ENCODE measurements at places on chromosomes 12 and 14.

GRCh38 chr14:79043194-79043889, 873.2 kb downstream of the NRXN3 start:
- no peak for DNase-seq

DNA sequence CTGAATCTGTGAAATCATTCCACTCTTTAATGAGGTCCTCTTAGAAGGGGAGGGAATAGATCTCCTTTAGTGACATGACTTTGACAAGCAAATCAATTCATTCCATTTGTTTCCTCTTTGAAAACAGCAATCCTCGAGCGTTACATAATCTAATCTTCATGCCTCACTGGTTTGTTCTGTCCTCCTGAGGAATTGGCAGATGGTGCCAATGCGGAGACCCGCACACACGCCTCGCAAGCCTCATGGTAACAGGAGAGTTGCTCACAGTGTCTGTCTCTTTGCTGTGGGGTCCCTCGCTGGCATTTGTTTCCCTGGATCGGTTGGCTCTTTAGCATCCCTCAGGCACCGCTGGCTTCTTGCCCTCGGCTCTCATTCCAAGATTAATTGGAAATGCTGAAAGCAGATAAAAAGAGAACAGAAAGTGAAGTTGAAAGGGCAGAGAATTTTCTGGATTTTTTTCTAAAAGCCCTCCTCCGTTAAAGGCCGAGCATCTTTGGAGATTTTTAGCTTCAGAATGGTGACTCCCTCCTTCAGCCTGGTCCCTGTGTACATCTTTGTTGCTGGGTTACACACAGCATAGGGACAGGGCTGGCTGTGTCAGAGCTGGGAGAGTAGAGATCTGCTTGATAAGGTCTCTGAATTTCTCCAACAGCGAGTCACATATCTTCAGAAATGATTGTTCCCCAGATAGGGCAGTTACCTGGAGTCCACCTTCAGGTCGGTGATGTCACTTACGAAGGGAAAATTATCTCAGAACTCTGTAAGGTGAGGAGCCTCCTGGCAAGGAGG, 10.1 kb upstream of the CABP1 start:
- DNase-seq, result no peak

DNA sequence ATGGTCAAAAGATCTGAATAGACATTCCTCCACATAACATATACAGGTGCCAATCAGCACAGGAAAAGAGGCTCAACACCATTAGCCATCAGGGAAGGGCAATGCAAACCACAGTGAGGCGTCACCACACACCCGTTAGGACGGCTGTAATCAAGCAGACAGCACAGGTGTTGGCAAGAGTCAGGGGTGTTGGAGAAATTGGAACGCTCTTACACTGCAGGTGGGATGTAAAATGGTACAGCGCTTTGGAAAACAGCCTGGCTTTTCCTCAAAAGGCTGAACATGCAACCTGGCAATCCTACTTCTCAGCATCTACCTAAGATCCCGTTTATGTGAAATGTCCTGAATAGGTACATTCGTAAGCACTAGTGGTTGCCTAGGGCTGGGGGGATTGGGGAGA, 21.5 kb upstream of the MMP17 start:
- DNase-seq, result no peak

GRCh38 chr12:98217257-98217656, 298.1 kb upstream of the TMPO start:
- no peak for DNase-seq

DNA sequence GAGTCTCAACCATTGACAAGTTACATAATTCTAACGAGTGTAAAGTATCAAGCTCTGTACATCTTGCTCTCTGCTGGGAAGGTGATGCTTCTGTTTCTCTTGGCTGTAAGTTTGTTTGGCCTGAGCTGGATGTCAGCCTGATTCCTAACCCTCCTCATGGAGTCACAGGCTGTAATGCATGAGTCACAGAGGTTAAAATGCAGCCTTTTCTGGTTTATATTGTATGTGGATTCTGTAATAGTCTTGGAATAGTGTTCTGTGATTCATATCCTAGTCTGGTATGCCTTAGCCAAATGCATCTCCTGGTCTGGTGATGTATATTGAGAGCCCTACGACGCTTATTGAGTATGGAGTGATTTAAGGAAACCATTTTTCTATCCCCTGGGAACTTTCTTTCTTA, 104.5 kb upstream of the FRMD6 start:
- peak; percentile 100 for DNase-seq

DNA sequence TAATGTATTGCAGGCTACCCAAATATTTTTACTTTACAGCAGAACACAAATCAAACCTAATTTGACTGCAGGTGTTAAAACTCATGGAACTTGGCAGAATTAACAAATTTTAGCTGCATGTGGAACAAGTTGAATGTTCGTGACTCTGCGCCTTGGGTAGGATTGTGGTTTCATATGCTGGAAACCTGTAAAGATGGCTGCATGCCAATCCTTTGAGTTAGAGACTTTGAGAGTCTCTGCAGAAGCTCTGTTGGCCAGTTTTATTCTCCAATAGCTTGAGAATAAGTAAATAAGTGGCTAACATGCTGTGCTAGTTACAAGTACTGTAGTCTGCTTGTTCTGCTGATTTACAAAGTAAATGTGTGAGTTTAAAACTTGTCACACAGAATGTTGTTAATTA, 77.8 kb downstream of the PDE6H start:
- DNase-seq, result peak; percentile 16

- peak; percentile 5 for DNase-seq
Measured at GRCh38 chr12:108907839-108908351, 28.0 kb downstream of the DAO start.

DNA sequence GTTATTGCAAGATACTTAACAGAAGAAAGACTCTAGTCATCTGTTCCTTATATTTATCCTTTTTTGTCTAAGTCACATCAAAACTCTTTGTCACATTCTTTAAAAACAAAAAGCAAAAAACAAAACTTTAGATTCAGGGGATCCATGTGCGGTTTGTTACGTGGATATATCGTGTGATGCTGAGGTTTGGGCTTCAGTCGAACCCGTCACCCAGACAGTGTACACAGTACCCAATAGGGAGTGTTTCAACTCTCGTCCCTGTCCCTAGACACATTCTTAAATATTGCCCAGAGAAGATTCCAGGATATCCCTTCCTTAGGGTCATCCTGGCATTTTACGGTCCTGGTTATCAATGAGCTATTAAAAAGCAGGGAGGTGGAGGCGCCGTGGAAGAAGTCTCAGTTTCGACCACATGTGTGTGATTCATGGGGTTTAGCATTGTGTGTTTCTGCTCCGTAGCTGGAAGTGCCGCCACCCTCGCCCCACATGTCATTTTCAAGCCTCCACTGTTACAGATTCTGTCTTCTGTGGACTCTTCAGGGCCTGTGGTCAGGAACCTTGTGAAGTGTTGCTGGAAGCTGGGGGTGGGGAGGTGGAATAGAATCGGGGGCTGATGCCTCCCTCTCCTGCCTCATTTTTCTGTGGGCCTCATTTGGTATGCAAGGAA, 19.9 kb downstream of the CCND2 start:
- DNase-seq, result no peak

DNA sequence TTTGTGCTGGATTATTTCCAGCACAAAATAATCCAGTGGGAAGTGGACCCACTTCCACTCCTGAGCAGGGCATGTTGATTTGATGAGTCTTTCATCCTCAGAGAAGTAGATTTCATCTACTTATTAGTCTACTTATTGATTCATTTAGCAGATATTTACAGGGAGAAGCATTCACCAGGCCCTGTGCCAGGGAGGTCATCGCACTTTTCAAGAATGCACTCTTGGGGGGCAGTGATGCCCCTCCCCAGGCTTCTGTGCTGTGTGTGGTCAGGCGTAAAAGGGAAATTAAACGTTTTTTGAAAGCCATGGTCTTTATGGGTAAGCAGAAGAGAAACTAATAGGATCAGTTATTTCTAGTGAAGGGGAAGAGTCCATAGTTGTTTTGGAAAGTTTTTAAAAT, 610.7 kb upstream of the TMEM132C start:
- no peak for DNase-seq

DNA sequence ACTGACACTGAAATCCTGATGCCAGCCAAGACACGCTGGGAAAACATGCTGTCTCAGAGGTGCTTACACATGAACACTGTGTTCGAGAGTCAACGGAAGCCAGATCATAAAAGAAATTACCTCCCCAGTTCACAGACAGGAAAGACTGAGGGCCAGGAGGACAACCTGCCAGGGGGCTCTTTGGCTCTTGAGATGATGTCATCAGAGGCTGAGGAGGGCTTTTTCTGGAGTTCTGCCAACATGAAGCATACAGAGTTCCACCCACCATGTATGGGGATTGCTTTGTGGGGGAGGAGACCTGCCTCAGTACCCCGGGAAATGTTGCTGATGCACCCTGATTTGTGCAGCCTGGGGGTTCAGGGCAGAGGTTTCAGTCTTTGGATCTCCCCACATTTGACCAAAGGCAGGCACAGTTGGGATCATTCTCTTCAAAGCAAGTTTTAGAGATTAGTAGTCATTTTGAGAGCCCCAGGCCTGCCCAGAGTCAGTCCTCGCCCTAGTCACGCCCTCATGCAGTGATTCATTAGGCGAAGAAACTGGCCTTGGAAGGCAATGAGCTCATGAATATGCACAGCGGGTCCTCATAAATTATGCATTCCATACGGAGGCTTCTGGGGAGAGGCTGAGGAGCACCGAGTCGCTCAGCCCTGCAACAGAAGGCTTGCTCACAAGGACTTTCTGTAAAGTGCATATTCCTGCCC, 34.9 kb upstream of the EML1 start:
- peak; percentile 85 for DNase-seq

GRCh38 chr12:92539976-92540781, 162.6 kb upstream of the PLEKHG7 start:
- DNase-seq, result no peak

- DNase-seq, result peak; percentile 19
Measured at GRCh38 chr12:114013575-114014345, 47.6 kb upstream of the RBM19 start.

- no peak for DNase-seq
Measured at GRCh38 chr12:99769396-99769980, 121.9 kb downstream of the GARIN6 start.

DNA sequence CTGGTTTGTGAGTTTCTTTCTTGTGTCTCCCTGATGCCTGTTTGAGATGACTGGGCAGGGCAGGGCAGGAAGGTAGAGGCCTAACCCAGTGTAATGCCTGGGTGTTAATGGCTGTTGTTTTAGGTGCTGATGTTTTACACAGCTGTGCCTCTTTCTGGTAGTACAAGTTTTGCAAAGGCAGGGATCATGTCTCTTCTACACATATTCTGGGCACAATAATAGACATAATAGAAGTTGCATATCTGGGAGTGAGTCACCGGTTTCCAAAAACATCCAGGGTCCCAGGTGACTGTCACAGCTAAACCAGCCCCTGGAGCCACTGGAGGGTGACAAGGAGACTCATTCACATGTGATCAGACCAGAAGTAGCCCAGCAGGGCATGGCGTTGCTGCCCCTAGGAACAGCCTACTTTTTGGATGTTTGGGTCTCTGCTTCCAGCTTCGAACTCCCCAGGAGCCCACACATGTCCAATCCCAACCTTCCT, 18.1 kb downstream of the TPCN1 start:
- no peak for DNase-seq

- no peak for DNase-seq
Measured at GRCh38 chr14:90583916-90584605, 187.2 kb downstream of the CALM1 start.

GRCh38 chr14:92922155-92922735, 705 bp upstream of the CHGA start:
- DNase-seq, result no peak

DNA sequence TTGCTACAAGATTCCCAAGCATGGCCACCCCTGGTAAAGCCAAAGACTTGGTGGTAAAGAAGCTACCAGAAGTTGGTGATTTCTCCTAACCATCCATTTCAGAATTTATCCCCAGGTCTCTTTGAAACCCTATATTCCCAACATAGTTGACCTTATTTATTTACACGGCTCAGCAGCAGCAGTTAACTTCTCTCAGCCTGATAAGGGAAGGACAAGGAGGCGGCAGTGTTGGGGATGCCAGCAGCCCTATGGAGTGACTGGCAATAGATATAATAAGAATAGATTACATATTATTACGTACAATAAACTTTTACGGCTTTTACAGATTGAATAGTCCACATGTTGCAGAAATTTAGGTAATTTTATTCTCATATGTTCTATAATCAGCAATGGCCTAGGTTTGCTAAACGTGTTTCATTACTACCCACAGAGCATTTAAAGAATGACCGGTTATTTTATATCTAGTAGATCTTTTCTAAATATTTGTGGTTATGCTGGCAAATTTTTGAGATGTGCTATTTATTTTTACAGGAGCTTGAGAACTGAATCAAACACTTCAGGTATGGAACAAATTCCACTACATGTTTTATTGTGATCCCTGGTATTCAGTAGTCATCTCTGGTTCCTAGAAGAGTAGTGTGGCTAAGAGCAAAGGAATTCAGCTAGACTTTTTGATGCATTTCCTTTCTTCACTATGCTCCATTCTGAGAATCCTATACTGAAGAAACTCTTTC, 19.8 kb upstream of the PALS1 start:
- peak; percentile 53 for DNase-seq

DNA sequence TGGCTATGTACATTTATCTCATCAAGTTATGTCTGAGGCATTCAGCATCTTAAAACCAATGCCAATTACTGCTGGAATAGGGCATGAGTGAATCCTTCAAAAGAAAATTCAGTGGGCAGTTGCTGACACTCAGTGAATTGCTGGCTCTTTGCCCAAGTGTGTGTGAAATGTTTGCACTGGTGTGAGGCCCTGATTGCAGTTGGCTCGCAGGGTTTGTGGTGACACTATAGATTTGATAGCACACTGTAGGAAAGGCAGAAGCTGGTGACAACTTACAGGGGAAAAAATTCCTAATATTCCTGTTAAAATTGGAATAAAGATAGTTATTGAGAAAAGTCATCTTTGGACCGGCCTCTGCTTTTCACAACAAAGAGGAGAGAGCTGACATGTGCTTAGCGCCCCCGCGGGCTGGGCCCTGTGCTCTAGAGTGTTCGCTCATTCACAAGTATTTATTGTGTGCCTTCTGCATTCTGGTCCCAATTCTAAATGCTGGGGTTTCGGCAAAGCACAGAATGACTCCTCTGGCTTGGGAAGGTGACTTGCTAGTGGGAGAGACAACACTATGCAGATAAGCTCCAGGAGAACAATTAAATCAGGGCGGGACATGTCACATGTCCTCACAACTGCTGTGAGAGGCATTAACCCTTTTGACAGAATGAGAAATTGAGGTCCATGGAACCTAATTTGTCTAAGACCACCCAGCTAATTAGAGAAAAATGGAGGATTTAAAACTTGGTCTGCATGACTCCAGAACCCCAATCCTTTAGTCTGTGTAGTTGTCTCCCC, 418.7 kb downstream of the NPAS3 start:
- no peak for DNase-seq

DNA sequence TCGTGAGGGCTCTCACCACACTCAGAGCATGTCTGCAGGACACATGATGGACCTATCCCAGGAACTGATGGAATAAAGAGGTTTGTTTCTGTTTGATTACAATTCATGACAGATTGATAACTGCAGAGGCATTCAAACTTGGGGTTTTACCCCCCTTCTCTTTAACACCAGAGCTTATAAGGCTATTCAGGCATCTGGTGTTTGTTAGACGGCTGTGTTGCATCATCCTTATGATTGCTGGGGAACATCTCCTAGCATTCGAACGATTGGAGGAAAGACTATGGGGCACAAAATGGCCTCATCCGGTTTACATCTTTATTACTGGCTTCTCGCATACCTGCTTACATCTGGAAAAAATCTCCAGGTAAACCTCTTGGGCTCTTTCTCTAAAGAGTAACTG, 191.8 kb downstream of the MSRB3 start:
- DNase-seq, result no peak

GRCh38 chr12:40980427-40980961, 207.6 kb upstream of the PDZRN4 start:
- no peak for DNase-seq

GRCh38 chr12:24909667-24910066, 39.2 kb downstream of the BCAT1 start:
- peak; percentile 98 for DNase-seq
